Melanocyte of skin (primary cell): ENCODE measurements at places on chromosomes 11 and 22. TPM values are rescaled to one million over a fixed set of nuclear protein-coding genes. Genes with fewer than 3 reads are reported as not detected.

LRRC74B gene
- under 0.01 TPM in 1 of 2 replicates, not detected in the other for total RNA-seq

OR5B21 gene
- 0.31 TPM in 1 of 2 replicates, not detected in the other for total RNA-seq

IGSF9B gene
- total RNA-seq: under 0.01 TPM in 1 of 2 replicates, not detected in the other

LRRC56 gene
- 0.33 and 1.4 TPM in 2 replicates for total RNA-seq

AIFM3 gene
- 2.3 and 3.2 TPM in 2 replicates for total RNA-seq

HEPHL1 gene
- under 0.01 TPM in 2 replicates for total RNA-seq

TSPAN32 gene
- total RNA-seq: 0.34 and 1.1 TPM in 2 replicates

CWC15 gene
- 31.3 and 49.8 TPM in 2 replicates for total RNA-seq

MS4A4E gene
- not detected in 2 replicates for total RNA-seq

PLAAT5 gene
- under 0.01 TPM in 1 of 2 replicates, not detected in the other for total RNA-seq

SLC25A18 gene
- total RNA-seq: under 0.01 and 1.1 TPM in 2 replicates

EMSY gene
- total RNA-seq: 15.1 and 16.7 TPM in 2 replicates

KRTAP5-3 gene
- total RNA-seq: not detected in 2 replicates

SERHL2 gene
- 7.3 and 11.0 TPM in 2 replicates for total RNA-seq

KLHL35 gene
- total RNA-seq: 1.8 and 2.4 TPM in 2 replicates

NXPE2 gene
- not detected in 2 replicates for total RNA-seq

PRG3 gene
- not detected in 2 replicates for total RNA-seq

PANX3 gene
- not detected in 2 replicates for total RNA-seq

OR8D4 gene
- not detected in 2 replicates for total RNA-seq

DNAJC4 gene
- 4.3 and 9.3 TPM in 2 replicates for total RNA-seq

CRYBB3 gene
- not detected in 2 replicates for total RNA-seq

ACAT1 gene
- 72.2 and 75.9 TPM in 2 replicates for total RNA-seq

APOL5 gene
- not detected in 2 replicates for total RNA-seq

DRD2 gene
- under 0.01 TPM in 1 of 2 replicates, not detected in the other for total RNA-seq

OR8G1 gene
- total RNA-seq: under 0.01 TPM in 1 of 2 replicates, not detected in the other

CFAP300 gene
- 0.15 and 0.67 TPM in 2 replicates for total RNA-seq

MS4A7 gene
- total RNA-seq: 1.0 and 2.2 TPM in 2 replicates

BAIAP2L2 gene
- total RNA-seq: 21.3 and 28.0 TPM in 2 replicates

KCNK4 gene
- total RNA-seq: not detected in 2 replicates

STK33 gene
- total RNA-seq: under 0.01 TPM in 1 of 2 replicates, not detected in the other

ACRV1 gene
- total RNA-seq: under 0.01 TPM in 1 of 2 replicates, not detected in the other

SHISAL1 gene
- total RNA-seq: under 0.01 TPM in 2 replicates

RPS6KB2 gene
- total RNA-seq: 33.4 and 37.5 TPM in 2 replicates

TYMP gene
- total RNA-seq: 295 and 329 TPM in 2 replicates

C11orf91 gene
- total RNA-seq: 0.34 and 0.36 TPM in 2 replicates

TEX12 gene
- total RNA-seq: under 0.01 and 0.31 TPM in 2 replicates

PUS3 gene
- total RNA-seq: 6.9 and 18.9 TPM in 2 replicates

TMEM191C gene
- total RNA-seq: 0.93 and 1.00 TPM in 2 replicates

CBX6 gene
- total RNA-seq: 44.3 and 62.3 TPM in 2 replicates

DEUP1 gene
- total RNA-seq: not detected in 2 replicates

MYOD1 gene
- total RNA-seq: not detected in 2 replicates

TRPM5 gene
- total RNA-seq: not detected in 2 replicates

DSCAML1 gene
- total RNA-seq: not detected in 2 replicates

RAPSN gene
- under 0.01 TPM in 1 of 2 replicates, not detected in the other for total RNA-seq

TUB gene
- 11.0 and 22.2 TPM in 2 replicates for total RNA-seq

RASSF10 gene
- total RNA-seq: under 0.01 TPM in 2 replicates

BCO2 gene
- total RNA-seq: 1.5 and 1.7 TPM in 2 replicates

TRIM48 gene
- total RNA-seq: not detected in 2 replicates

MED19 gene
- total RNA-seq: 14.0 and 17.3 TPM in 2 replicates

PDGFB gene
- not detected in 2 replicates for total RNA-seq

IGLL1 gene
- not detected in 2 replicates for total RNA-seq

SLC7A4 gene
- 2.9 and 4.3 TPM in 2 replicates for total RNA-seq

SAA2 gene
- not detected in 2 replicates for total RNA-seq
